Type B pancreatic cell (in vitro differentiated cells): ENCODE measurements at places on chromosomes 13 and 19.

- H3K27ac ChIP-seq, result no peak overlapping the region
- DNase-seq, result no peak
- peaks cover 84% of the 10 kb centered on the region for H3K27me3 ChIP-seq
- H3K4me1 ChIP-seq, result peaks cover 4% of the 10 kb centered on the region
- H3K36me3 ChIP-seq, result no peaks in the 10 kb centered on the region
- H3K4me3 ChIP-seq, result no peak overlapping the region
Observed at GRCh38 chr13:26762745-26763345, 2.3 kb upstream of the GPR12 start.

GRCh38 chr13:75180805-75181455, 301.0 kb downstream of the TBC1D4 start:
- no peaks in the 10 kb centered on the region for H3K4me1 ChIP-seq
- peaks cover 2% of the 10 kb centered on the region for H3K36me3 ChIP-seq
- no peak overlapping the region for H3K4me3 ChIP-seq
- peaks cover 2% of the 10 kb centered on the region for H3K27me3 ChIP-seq

- H3K27ac ChIP-seq, result peak overlapping the region; percentile 70
- DNase-seq, result no peak
- H3K4me1 ChIP-seq, result peaks cover 18% of the 10 kb centered on the region
Observed at GRCh38 chr13:24183741-24184182, 23.2 kb downstream of the SPATA13 start.

DNA sequence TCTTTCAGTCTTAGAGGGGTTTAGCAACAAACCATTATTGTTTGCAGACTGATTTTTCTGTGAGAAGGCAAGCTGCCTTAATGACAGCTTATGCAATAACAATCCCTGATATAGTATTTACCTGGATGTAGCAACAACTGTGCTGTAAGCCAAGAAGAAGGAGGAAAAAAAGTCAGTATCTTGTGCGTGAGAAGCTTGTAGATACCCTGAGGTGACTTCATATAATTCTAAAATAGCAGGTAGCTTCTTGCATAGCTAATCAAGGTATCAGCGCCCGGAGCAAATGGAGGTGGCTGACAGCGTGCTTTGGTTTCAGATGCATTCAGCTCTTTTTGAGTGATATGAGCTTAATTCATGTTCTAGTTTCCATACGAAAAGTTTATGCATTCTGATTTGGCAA, 309.8 kb downstream of the KLF5 start:
- no peak for DNase-seq
- H3K27ac ChIP-seq, result peak overlapping the region; percentile 98
- no peaks in the 10 kb centered on the region for H3K27me3 ChIP-seq
- H3K36me3 ChIP-seq, result no peaks in the 10 kb centered on the region
- H3K4me1 ChIP-seq, result peaks cover 10% of the 10 kb centered on the region
- peak overlapping the region; percentile 63 for H3K4me3 ChIP-seq
